ENCODE measurements at places on chromosomes 2 and 18.
A peak's percentile ranks its signal among the peaks of the same experiment; 100 is the strongest.

DNA sequence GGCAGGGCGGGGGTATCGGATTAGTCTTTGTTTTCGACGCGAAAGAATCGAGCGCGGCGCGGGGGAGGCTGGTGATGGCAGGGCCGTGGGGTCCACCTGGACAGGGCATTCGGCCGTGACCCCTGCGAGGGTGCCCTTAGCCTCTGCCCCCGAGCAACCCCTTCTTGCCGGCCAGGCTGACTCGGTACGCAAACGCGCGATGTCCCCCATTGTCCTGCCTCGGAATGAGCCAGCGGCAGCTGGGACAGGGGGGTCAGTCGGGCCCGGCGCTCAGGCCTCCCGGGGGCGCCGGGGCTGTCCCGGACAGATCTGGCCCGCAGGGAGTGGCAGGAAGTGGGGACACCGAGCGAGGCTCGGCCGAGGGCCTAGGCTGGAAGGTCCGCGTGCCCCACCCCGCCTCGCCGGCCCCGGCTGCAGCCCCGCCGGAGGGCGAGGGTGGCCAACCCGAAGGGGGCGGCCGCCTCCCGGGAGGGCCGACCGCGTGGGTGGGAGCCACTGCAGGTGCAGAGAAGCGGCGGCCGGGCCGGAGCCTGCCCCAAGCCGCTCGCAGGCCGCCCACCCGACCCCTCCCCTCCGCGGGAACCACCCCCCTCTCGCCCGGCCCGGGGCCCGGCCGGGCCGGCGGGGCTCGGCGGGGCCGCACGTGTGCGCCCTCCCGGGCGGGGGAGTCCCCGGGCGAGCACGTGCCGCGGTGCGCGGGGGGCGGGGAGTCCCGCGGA, at the start of gene TET3:
Gene TET3, plus strand, starts transcription at position 708 of the 719 bp plus-strand sequence. CDS start 1,494 bp downstream, outside the sequence.
- DNase-seq: peak; percentile 53

- DNase-seq: no peak
Observed at GRCh38 chr18:3998698-3999333, 456.3 kb downstream of the DLGAP1 start.

DNA sequence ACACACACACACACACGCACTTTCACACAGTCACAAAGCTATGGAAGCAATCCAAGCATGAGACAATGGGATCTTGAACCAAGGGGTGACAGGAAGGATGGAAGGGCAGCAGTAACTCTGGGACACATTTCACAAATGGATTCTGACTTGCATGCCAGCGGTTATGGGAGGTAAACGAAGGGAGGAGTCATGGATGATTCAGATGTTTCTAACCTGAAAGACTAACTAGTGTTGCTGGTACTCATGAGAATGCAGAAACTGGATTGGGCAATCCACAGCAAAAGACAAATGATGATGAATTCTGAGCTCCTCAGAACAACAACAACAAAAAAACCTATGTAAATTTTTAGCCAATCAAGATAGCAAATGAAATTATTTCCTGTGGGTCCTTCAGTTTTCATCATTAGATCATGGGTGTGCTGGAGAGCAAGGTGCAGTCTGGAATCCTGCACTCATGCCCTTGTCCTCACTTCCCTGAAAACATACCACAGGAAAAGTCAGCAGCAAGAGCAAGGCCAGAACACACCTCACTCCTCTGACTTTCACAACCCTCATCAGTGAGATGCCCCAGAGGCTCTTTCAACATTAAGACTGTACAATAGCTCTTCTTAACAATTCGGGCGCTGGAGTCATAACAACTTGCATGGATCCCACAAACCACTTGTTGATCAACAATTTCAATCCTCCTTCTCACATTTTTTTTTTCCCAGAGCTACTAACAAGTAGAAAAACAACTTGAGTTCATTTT, 32.6 kb downstream of the ABCA12 start:
- no peak for DNase-seq

GRCh38 chr2:172806493-172806892, 70.8 kb downstream of the RAPGEF4 start:
- no peak for DNase-seq

- peak; percentile 47 for DNase-seq
Observed at GRCh38 chr18:23231340-23232021, 96.2 kb downstream of the CABLES1 start.

DNA sequence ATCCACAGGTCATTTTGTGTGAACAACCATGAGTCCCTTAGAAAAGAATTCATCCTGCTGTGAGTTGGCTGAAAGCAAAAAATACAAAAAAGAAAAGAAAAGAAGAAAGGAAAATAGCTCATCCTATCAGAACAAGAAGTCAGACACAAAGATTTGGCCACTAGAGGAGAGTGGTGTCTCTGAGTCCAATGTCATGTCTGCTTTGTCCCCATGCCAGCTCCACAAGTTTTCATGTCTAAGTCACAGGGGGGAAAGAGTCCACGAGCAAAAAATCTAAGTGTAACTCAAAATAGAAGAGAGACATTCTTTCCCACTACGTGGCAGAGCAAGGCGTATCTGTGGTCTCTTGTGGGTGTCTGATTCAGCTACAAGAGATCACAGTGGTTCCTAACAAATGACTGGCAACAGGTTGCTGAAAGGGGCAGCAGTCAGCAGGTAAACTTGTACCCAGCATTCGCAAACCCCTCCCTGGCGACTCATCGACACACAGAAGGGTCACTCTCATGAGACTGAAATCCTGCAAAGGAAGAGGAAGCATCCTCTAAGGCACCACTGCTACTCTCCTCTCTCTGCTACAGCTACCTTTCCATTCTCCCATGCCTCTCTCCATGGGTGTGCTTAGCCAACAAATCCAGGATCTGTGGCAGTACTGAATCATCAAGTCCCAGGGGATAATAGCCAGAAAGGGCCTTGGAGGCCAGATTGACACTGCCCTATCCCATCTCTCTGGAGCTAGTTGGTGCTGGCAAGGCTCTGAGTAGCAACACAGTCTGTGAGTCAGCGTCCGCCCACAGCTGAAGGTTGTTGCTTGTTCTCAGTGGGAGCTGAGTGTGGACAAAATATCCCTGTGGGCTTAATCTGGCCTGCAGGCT, 123.0 kb upstream of the SLC39A10 start:
- DNase-seq: peak; percentile 38

DNA sequence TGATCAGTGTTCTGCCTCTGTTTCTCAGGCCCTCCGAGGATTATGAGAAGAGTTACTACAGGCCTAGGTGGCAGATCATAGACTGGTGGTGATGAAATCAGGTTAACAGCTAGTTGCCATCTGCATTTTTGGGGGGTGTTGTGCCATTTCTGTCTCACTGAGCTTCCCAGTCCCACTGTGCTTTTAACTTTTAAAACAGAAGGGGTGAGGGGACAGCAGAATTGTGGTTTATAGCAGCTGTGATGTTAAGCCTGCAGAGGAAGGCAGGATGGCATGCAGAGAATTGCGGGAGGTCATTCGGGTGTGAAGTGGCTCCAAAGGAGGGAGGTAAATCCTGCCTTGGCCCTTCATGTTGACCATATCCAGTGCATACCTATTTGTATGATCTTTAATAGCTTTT, 5.0 kb downstream of the CAB39 start:
- no peak for DNase-seq

DNA sequence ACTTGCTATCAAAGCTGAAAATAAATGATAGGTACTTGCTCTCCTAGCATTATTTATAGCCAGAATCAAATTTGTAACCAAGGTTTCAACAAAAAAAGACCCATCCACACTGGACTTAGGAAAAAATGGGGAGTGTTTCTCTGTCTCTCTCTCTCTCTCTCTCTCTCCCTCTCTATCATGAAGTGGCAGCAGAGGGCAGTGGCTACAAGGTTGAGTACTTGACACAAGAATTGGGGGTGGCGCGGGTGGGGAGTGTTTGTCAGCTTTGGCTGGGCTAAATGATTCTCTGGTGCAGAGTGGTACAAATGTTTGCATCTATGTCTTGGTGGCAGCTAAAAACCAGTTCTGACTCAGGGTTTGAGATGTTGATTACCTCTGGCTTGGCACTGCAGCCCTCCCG, 85.0 kb downstream of the RBM43 start:
- DNase-seq: no peak

- no peak for DNase-seq
Observed at GRCh38 chr18:67428805-67429204, 87.7 kb downstream of the DSEL start.

GRCh38 chr18:9856092-9856491, 29.7 kb upstream of the TXNDC2 start:
- DNase-seq: no peak

- no peak for DNase-seq
Observed at GRCh38 chr18:58222432-58223125, 178.6 kb downstream of the NEDD4L start.

GRCh38 chr2:100614455-100615000, 51.7 kb downstream of the PDCL3 start:
- no peak for DNase-seq

DNA sequence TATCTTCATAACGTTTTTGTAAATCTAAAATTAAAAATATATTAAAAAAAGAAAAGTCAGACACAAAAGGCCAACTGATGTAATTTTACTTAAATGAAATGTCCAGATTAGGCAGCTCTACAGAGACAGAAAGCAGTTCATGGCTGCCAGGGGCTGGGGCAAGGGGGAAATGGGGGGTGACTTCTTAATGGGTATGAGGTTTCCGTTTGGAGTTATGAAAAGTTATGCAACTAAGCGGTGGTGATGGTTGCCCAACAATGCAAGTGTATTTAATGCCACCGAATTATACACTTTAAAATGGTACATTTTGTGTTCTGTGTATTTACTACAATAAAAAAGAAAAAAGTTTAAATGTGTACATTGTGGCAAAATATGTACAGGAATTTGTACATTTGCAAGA, 70.2 kb upstream of the TEX51 start:
- no peak for DNase-seq

DNA sequence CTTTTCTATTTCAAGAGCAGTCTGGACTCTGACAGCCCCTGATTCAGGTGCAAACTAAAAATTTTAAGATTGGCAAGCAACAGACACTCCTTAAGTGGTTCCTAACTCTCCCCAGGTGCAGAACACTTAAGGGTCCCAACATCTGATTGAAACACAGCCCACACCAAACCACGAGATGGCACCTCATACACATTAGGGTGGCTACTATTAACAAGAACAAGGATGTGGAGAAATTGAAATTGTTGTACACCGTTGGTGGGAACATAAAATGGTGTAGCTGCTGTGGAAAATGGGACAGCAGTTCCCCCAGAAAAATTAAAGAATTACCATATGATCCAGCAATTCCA, 82.3 kb downstream of the POLR1A start:
- DNase-seq: no peak

DNA sequence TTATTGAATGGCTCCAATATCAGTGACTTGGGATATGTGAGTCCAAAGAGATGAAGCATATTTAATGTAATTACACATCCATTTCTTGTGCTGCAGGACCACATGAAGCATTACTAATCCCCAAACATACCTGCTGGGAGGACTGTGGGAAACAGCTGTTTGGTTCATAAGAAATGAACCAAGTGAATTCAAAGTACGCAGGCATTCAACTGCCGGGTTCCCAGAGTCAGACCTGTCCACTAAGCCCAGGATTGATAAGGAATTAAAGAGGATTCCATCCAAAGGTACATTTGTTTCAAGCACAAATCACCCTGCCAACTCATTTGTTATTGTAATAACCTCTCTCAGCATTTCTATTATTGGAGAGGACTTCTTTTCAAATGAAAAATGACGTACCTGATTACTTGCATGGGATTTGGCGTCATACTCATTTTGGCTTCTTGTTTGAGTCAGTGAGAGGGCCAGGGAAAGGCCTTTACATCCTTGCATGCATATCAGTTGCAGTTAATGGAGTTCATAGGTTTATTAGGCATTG, 230.7 kb downstream of the TXNL1 start:
- DNase-seq: no peak

DNA sequence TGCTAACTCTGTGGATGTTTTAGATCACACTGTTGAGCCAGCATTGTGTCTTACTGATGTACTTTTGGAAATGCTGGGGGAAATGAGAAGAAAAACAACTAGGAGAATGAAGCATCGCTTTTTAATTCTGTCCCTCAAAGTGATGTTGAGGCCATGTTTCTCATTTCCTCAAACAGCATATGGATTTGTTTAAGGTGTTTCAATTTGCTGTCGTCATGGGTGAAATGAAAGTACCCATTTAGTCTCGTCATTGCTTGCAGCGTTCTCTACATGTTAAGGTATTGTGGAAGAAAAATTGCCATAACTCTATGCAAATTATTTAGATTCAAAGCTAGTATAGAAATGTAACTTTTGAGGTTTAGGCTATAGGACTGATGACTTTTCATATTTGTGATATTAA, 151.3 kb downstream of the KCTD1 start:
- DNase-seq: no peak

DNA sequence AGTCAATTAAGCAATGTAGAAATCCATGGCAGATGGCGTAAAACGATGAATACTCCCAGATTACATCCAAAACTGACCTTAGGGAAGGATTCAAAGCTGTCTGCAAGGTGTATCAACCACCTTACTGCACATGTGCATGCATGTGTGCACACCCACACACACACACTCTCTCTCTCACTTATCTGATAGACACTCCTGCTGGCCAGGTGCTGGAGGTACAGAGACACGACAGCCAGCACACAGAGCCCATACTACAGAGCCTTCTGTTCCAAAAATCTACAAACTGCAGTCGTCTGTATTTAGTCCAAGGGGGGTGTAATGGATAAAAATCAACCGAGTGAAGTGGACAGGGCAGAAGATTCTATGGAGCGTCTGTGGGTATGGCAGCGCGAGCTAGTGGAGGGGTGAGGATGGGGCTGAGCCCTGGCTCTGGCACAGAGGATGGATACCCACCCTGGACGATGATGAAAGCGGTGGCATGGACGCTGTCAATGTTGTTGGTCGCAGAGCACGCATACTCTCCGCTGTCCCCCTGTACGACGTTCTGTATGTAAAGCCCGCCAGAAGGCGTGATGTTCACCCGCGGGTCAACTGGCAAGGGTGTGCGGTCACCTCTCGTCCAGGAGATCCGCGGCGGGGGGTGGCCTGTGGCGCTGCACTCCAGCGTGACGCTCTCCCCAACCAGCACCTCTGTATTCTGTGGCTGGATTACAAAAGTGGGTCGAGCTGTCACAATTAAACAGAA, 78.4 kb downstream of the PXDN start:
- DNase-seq: no peak

DNA sequence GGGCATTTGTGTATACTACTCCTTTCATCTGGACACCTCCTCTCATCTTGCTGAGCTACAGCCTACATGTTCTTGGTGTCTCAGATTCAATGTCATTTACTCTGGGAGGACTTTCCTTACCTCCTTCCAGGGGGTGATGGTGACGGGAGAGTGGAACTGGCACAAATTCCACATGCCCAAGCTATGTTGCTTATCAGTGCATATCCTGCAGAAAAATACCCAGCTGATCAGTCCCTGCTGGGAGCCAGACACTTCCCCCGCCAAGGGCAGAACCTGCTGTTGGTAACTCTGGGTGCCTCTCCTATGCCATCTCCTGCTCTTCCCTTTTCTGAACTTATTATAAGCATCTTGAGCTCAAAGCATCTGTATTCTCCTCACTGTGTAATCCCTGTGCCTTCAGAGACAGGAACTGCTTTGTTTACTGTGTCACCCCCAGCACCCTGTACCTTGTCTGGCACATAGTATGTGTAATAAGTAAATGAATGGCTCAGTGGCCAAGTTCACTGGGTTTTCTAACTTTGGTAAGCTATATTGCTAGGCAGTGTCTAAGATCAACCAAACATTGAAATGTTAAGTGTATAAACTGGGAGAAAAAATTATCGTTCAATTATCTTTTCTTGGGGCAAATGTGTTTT, 87.7 kb upstream of the LPIN2 start:
- no peak for DNase-seq

All from stimulated activated CD8-positive, alpha-beta memory T cell treated with anti-CD3 and anti-CD28 coated beads, Interleukin-12 subunit alpha, Interleukin-12 subunit beta, amount 100 ng/mL, for 1 hour (primary cell).